ENCODE measurements at places on chromosomes 11 and 22.

GRCh38 chr11:47259232-47259977 is 1.6 kb downstream of the NR1H3 start:
- no peak for DNase-seq

- DNase-seq = no peak
Observed at GRCh38 chr11:94199136-94200130, 70.8 kb downstream of the PANX1 start.

GRCh38 chr22:45785458-45785857 is 113.8 kb downstream of the ATXN10 start:
- no peak for DNase-seq

- DNase-seq = no peak
Observed at GRCh38 chr11:17171916-17172315, 35.9 kb downstream of the PIK3C2A start.

DNA sequence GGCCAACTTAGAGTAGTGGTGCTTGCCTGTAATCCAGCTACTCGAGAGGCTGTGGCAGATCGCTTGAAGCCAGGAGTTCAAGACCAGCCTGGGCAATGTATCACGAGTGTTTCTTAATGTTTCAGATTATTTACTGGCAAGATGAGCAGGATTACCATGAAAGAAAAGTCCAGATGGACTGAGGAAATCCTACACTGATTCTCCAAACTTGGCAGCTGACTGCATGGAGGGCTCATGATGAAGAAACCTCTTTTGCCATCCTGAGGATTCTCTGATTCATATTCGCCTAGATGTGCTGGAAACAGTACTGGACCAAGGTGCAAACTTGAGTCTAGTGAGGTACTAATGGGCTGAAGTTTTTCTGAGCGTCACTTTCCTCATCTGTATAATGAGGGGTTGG is 2.8 kb upstream of the SIDT2 start:
- no peak for DNase-seq

DNA sequence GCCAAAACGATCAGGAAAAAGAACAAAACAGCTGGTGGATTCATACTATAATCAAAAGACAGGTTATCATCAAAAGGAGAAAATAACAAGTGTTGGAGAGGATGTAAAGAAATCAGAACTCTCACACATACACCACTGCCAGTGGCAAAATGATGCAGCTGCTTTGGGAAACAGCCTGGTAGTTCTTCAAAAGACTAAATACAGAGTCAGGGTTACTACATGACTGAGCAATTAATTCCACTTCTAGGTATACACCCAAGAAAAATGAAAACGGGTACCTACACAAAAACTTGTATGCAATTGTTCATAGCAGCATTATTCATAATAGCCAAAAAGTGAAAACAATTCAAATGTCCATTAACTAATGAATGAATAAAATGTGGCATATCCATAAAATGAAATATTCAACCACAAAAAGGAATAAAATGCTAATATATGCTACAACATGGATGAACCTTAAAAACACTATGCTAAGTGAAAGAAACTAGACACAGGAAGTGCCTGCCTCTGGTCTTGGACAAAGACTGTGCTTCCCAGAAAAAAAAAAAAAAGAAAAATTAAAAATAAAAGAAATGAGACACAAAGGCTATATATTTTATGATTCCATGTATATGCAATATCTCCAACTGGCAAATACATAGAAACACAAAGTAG is 8.3 kb downstream of the UEVLD start:
- no peak for DNase-seq

DNA sequence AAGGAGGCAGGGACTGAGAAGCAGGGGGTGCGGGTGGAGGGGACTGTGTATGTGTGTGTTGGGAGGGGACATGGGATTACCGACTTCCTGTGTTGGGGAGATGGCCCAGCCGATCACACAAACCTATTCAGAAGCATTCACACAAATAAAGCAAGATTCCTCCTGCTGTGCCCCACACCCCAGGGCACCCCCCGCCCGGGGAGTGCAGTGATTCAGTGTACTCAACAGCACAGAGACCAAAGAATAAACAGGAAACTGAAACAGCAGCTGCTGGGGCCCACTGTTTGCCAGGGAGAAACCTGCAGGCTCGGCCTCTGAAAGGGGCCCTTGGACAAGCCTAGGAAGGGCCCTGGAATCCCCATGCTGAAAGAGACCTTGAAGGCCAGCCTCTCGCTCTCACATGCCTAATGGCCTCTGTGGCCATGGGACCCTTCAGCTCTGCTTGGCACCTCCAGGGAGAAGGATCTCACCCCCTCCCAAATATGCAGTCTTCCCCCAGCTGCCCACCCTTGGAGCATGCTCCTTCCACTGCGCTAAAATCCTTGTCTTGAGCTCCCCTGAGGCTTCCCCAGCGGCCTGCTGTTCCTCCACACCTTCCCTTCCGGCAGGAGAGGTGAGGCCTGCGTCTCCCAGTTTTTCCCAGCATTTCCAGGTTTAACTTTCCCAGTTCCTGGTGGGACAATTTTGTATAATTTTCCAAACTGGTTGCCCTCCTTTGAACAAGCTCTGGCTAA is 72.9 kb downstream of the CSNK2A3 start:
- DNase-seq = no peak

DNA sequence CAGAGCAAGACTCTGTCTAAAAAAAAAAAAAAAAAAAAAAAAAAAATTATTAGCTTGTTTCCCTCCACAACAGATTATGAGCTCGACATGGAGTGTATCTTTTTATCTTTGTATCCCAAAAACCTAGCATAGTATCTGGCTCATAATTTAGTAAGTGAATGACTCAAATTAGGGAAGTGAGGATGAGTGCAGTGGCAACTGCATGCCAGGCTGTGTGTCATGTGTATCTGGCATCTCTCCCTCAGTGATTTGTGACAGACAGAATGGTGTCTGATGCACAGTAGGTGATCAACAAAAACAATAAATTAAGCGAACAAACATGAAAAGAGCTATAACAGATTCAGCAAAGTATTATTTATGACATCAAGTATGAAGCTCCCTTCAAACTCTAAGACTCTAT is 7.2 kb downstream of the STK33 start:
- no peak for DNase-seq

DNA sequence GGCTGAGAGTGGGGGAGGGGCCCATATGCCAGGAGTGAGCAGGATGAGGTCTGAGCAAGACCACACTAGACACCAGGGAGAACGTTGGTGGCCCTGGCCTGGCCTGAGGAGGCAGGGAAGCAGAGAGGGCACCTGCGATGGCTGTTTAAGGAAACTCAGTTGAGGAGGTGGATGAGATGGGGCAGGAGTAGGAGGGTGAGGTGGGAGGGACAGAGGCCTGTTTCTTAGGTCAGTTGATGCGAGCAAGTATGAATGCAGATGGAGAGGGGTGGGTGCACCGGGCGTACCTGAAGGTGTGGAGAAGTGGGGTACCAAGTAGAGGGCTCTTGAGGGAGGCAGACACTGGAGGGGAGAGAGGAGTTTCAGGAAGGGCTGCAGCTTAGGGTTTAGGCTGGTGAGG is 10.6 kb upstream of the MPPED1 start:
- no peak for DNase-seq

DNA sequence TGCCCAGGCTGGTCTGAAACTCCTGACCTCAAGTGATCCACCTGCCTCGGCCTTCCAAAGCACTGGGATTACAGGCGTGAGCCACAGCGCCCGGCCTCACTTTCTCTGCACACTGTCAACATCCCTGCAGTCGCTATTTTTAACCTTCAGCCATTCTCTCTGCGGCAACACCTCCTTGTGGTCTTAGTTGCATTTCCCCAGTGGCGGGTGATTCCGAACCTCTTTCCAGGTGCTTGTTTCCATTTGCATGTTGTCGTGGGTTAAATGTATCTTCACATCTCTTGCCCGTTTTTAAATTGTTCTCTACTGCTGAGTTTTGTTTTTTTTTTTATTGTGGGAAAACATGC is 2.2 kb upstream of the SCT start:
- no peak for DNase-seq

DNA sequence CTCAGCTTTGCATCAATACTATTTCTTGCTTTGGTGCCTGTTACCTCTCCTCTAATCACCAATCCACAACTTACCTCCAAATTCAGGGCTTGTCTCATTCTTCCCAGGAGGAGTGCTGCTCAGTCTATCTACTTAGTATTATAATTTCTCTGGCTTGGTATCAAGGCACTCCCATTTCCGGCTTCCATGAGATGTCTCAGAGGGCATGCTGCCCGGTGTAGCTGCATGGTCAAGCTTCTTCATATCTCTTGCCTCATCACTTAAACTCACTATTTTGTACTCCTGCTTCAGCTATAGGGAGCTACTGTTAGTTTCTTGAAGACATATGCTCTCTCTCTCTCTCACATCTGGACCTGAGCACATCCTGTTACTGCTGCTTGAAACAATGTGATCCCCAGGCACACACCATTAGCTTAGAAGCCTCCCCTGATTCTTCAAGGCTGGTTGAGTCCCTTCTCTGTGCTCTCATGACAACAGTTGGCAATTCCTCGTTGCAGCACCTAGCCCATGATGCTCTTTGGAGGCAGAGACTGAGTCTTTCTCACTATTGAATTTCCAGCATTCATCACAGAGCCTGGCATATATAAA is 182.8 kb upstream of the SYN3 start:
- no peak for DNase-seq

GRCh38 chr11:32450372-32450771 is 15.0 kb upstream of the WT1 start:
- DNase-seq = no peak

GRCh38 chr11:118380571-118380970 is 20.8 kb upstream of the ATP5MG start:
- no peak for DNase-seq

DNA sequence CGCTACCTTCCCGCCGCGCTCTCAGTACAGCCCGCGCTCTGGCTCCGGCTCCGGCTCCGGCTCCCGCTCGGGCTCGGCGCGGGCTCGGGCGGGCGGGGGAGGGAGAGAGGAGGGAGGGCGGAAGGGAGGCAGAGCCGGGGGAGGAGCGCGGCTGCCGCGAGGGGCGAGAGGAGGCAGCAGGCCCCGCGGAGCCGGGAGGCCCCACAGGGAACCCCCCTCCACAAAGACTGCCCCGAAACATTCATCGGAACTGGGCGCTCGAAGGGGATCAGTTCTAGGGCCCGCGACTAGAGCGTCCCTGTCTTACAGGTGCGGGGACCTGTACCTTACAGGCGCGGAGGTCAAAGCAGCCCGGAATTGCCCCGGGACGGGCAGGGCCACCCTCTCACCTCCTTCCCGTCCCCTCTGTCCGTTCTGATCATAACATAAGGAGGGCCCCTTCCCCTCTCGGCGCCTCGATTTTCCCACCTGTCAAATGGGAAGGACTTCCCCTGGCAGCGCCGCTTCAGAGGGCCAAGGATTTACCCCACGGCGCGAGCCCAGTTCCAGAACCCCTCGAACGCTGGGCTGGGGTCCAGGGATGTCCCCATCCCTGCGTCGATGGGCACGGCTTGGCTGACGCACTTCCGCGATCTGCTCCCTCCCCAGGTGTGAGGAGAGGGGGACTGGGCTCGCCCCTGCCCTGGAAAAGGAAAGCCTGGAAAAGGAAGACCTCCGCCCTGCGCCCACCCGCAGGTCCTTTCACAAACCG is at the start of gene SHISA8:
Gene SHISA8 (minus strand): TSS at position 40 of the 751 bp plus-strand sequence. CDS start 407 bp downstream, outside the sequence.
- DNase-seq = peak; percentile 34

DNA sequence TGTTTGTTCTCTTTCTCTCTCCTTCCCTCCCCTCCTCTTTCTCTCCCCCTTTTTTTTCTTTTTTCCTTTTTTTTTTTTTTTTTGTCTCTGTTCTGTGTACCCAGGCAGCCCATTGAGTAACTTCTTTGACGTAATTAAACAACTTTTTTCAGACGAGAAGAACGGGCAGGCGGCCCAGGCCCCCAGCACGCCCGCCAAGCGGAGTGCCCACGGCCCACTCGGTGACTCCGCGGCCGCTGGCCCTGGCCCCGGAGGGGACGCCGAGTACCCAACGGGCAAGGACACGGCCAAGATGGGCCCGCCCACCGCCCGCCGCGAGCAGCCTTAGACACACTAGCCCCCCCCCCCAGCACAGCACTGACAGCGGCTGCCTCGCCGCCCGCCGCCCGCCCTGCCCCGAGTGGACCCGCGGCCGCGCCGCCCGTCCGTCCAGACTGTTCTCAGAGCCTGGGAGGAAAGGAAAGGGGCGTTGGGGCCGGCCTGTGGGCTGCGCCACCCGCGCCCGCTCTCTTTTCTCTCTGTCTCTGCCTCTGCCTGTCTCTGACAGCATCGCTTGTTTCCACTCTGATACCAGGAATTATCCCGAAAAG is 26.1 kb downstream of the MOB2 start:
- no peak for DNase-seq

- no peak for DNase-seq
Observed at GRCh38 chr22:39559456-39560105, 11.0 kb upstream of the CACNA1I start.

- no peak for DNase-seq
Observed at GRCh38 chr11:120335556-120335907, 681 bp upstream of the ARHGEF12 start.

GRCh38 chr11:34261820-34262219 is 96.0 kb downstream of the ABTB2 start:
- no peak for DNase-seq

GRCh38 chr11:127919206-127920000 is 668.0 kb downstream of the ETS1 start:
- no peak for DNase-seq

- no peak for DNase-seq
Observed at GRCh38 chr22:47018010-47018910, 255.8 kb downstream of the TBC1D22A start.

- no peak for DNase-seq
Observed at GRCh38 chr11:14179116-14179820, 179.7 kb downstream of the RRAS2 start.

- no peak for DNase-seq
Observed at GRCh38 chr11:111983187-111983986, 41.8 kb upstream of the DLAT start.

DNA sequence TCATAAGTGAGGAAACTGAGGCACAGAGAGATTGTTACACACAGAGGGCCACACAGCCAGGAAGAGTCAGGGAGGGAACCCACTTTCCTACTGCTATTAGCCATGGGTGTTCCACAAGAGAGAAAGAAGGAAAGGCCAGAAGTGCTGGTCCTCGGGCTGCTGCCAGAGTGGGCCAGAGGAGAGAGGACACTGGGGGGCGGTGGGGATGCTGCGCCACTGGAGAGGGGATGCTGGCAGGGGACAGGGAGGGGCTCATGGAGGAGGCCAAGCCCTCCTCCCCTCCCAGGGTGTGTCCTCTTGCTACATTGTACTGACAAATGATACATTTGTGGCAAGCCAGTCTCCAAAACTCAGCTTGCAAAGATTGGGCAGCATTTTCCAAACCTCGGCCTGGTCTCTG is 9.9 kb downstream of the IL10RA start:
- DNase-seq = no peak

DNA sequence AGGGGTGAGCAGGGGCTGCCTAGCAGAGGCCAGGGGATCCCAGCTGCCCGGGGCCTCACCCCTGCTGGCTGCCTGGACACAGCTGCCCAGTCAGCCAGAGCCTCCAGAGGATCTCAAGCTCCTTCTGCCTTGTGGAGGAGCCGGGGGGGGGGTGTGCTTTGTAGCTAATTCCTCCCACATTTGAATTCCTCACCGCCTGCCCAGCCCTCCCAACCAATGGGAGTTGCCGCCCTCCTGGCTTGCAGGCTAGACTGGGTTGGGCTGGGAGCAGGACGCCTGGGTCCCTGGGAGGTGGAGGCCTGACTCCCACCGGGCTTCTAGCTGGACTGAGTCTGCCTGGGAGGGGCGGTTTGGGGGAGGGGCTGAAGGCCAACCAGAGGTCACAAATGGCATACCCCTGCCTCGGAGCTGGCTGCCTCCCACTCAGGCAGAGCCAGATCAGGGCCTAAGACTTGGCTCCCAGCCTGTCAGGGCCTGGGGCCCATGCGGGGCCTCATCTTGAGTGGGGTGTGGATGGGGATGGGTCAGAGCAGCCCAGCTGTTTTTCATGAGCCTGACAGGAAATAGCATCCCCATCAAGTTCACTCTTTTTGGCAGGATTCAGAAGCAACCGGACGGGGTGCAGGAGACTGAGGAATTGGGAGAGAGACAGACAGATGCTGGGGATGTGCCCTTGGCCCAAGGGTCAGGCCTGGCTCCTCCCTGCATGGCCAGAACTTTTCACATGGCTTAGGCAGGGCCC is 29.2 kb upstream of the PDE2A start:
- DNase-seq = no peak

All from stimulated activated CD4-positive, alpha-beta T cell treated with anti-CD3 and anti-CD28 coated beads, Interleukin-15, amount 100 ng/mL, for 1 hour (primary cell).